ENCODE measurements at places on chromosomes 1 and 21.

- no peak for DNase-seq
Observed at GRCh38 chr1:52240592-52241210, 98.8 kb downstream of the ZFYVE9 start.

DNA sequence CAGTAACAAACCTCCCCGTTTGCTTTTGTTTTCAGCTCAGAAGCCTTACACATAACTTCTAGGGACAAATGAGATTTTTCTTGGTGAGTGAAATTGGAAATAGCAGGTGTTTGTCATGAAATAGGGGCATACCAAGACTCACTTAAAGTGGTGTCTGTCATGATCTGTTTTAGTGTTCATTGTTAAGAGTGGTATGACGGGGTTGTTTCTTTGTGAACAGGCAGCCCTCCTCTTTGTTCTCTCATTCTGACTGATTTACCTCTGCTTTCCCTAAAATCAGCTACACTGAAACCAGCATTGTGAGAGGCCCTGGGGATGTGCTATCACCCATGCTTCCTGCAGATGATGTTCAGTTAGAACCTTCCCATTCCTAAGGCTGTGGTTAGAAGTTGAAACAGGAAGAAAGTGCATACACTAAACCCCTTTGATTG, 2.5 kb upstream of the ERO1B start:
- no peak for DNase-seq

DNA sequence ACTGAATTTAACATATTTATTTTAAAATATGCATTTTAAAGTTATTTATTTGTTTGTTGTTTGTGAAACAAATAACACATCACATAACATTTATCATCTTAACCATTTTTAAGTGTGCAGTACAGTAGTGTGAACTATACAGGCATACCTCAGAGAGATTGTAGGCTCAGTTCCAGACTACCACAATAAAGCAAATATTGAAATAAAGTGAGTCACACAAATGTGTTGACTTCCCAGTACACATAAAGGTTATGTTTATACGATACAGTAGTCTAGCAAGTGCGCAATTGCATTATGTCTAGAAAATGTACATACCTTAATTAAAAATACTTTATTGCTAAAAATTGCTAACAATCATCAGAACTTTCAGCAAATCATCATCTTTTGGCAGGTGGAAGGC, 739.4 kb upstream of the ADGRL4 start:
- DNase-seq: no peak

- no peak for DNase-seq
Observed at GRCh38 chr1:5845376-5845775, 146.8 kb downstream of the NPHP4 start.

- no peak for DNase-seq
Observed at GRCh38 chr1:26372039-26372438, 511 bp downstream of the ZNF683 start.

- DNase-seq: no peak
Observed at GRCh38 chr21:36806103-36806502, 107.2 kb downstream of the SIM2 start.

DNA sequence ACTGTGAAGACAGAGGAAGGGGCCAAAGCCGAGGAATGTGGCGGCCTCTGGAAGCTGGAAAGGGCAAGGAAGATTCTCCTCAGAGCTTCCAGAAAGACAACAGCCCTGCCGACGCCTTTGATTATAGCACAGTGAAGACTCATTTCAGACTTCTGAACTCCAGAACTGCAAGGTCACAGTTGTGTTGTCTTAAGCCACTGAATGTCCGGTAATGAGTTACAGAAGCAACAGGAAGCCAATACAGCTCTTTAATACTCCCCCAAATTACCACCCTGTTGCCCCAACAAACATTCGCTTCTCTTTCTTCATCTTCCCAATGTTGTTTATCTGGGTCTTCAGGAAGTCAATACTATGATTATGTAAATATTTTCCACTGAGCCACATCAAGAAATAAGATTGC, 44.0 kb downstream of the ETS2 start:
- no peak for DNase-seq

GRCh38 chr1:28551381-28551780, 1.5 kb upstream of the TRNAU1AP start:
- no peak for DNase-seq

DNA sequence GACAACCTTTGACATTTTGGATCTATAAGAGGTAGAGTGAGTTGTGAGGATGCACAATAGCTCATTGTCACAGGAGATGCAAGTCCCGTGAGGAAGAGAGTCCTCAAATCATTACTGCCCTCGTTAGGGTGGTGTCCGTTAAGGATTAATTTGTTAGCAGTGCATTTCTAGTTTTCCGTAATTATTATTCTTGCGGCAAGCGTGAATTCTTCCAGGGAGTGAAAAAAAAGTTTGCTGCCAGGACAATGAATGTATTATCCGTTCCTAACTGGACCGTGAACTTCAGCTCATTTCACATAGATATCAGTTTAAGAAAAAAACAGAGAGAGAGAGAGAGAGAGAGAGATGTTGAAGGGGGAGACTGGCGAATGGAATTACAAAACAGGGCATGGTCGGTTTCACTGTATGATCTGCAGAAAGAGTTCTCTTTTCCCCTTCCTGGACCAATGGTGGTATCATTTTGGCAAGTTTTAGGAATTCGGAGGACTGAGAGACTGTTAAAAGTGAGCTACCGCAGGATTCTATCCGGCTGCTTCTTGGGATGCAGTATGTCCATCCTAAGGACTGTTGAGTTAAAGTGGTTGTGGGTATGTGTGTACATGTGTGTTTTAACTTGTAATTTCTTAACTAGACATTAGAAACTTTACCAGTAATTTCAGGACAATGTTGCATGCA, 216.0 kb upstream of the NFIA start:
- no peak for DNase-seq

DNA sequence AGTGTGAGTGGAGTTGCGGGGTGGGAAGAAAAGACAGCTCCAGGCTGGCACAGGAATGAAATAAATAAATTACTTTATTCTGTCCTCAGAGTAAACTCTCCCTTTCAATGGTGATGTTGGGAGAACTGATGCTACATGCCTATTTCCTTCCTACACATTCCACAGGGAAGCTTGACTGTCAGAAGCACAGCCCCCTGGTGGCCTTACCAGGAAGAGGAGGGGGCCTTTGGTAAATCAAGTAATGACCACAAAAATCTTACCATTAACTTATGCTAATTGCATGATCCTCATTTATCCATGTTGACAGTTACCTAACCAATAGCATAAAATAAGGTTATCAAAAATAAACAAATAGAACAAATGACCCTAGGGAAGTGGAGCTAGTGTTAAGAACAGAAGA, 605.0 kb upstream of the PKN2 start:
- DNase-seq: no peak

- no peak for DNase-seq
Observed at GRCh38 chr1:242086706-242087105, 87.8 kb upstream of the MAP1LC3C start.

DNA sequence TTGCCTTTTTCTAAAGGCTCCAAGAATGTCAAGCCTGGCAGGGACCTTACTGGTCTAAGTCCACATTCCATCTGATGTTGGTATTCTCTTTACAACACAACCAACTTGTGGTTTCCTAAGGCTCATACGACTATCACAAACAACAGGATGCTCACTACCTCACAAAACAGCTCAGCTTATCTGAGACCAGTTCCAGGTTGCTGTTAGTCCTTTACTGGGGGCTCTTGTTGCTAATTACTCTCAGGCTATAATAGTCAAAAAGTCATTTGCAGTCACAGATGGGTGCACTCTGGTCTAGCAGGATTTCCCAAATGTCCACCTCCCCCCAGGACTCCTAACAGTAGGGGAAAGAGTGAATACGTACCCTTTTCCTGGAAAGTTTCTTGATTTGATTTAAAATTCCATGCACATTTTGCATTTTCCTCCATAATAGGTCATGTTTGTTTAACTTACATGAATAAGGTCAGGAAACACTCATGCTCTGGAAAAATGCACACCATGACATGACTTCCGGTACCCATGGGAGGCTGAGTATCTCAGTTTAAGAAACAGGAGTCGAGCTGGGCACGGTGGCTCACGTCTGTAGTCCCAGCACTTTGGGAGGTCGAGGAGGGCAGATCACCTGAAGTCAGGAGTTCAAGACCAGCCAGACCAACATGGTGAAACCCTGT, 16.0 kb downstream of the LCK start:
- no peak for DNase-seq

- no peak for DNase-seq
Observed at GRCh38 chr1:239841631-239842030, 250.1 kb upstream of the FMN2 start.

DNA sequence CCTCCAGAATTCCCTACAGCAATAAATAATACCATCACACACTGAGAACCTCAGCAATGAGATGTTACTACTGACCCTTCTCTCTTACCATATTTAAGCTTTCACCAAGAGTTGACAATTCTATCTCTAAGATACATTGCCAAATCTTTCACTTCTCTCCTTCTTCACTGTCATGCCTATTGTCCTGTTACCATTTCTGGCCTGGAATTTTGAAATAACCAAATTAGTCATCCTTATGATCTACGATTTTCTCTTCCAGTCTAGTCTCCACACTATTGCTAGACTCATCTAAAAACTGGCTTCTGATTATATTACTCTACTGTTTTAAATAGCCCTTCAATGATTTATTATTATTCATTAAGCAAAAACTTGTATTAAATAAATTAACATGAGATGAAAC, 656.1 kb upstream of the ADGRL4 start:
- DNase-seq: no peak

DNA sequence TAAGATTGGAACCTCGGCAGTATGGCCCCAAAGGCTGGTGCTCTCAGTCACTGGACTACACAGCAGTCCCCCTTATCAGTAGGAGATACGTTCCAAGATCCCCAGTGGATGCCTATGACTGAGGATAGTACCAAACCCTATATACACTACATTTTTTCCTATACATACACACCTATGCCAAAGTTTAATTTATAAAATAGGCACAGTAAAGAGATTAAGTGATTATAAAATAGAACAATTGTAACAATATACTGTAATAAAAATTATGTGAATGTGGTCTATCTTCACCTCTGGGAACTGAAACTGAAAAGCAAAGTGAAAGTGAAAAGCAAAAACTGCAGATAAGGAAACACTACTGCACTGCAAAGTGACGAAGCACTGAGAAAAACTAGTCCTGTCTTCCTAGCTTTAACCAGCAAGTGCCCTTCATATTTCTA, 96.8 kb downstream of the INTS7 start:
- DNase-seq: peak; percentile 33

- DNase-seq: no peak
Observed at GRCh38 chr1:151563376-151563775, 23.3 kb downstream of the TUFT1 start.

- no peak for DNase-seq
Observed at GRCh38 chr1:240466509-240466908, 145.4 kb downstream of the GREM2 start.

DNA sequence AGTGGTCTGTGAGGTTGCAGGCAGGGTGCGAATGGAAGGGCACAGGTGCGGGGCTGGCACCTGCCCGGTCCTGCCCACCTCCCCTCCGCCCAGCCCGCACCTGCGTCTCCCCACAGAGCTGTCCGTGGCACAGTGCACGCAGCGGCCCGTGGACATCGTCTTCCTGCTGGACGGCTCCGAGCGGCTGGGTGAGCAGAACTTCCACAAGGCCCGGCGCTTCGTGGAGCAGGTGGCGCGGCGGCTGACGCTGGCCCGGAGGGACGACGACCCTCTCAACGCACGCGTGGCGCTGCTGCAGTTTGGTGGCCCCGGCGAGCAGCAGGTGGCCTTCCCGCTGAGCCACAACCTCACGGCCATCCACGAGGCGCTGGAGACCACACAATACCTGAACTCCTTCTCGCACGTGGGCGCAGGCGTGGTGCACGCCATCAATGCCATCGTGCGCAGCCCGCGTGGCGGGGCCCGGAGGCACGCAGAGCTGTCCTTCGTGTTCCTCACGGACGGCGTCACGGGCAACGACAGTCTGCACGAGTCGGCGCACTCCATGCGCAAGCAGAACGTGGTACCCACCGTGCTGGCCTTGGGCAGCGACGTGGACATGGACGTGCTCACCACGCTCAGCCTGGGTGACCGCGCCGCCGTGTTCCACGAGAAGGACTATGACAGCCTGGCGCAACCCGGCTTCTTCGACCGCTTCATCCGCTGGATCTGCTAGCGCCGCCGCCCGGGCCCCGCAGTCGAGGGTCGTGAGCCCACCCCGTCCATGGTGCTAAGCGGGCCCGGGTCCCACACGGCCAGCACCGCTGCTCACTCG, 23.3 kb downstream of the FTCD start:
- DNase-seq: no peak

DNA sequence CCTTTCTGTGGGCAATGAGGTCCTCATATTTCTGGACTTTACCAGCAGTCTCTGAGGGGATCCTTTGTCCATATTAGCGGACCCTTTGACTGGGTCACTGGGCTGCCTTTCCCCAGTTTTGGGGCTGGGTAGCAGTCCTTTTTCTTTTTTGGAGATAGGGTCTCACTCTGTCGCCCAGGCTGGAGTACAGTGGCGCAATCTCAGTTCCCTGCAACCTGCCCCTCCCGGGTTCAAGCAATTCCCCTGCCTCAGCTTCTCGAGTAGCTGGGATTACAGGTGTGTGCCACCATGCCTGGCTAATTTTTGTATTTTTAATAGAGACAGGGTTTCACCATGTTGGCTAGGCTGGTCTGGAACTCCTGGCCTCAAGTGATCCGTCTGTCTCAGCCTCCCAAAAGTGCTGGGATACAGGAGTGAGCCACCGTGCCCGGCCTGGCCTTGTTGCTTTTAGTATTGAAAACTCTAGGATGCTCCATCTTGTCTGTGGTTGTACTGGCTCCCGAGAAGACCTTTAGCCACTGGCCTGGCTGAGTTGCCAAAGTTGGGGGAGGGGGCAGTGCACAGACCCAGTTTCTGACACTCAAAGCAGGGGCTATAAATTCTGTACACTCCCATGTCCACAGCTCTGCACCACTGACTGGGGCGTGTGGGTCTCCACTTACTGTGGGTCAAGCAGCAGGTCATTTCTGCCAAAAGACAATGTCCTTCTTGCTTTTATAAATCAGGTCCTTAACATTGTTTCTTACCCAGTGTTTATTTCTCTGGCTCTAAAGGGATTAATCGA, 33.1 kb downstream of the MAN1C1 start:
- no peak for DNase-seq
